ENCODE measurements at places on chromosomes 5 and 9.

DNA sequence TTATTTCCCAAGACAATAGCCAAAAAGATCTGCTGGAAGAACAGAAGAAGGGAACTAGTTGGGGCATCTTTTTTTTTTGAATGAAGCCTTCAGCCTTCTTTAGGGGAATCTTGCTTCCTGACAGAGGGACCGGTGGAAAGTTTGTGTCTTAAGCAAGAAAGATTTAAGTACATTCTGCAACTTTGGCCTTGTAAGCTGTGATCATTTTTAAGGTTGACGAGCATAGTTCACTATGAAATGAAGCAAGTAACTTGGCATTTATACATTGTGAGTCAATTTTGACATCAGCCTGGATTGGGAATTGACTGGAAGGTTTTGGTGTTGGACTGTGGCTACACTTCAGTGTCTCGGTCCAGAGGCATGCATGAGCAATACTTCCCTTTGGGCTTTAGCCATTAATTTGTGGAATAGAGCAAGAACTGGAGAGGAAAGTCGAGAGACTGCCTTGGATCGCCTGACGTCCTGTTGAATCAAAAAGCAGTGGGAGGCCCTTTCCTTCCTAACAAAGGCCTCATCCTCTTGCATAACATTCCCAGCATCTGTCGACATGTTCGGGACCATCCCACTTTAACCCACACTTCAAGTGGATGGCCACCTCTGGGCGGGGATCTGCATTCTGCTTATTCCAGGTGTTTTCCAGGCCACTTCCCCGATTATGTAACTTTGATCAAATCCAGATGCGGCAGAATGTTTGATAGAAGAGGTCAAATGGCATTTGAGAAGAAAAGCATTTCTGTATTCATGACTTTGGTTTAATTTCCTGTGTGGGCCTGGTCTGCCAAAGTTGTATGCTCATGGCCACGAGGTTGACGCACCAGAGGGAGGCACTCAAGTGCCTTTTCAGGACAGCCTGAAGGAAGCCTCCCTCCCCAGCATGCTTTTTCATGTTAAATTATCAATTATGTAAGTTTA, 12.5 kb downstream of the ABL1 start:
- no peak for DNase-seq

GRCh38 chr9:93962017-93962416, 6.9 kb upstream of the BARX1 start:
- no peak for DNase-seq

DNA sequence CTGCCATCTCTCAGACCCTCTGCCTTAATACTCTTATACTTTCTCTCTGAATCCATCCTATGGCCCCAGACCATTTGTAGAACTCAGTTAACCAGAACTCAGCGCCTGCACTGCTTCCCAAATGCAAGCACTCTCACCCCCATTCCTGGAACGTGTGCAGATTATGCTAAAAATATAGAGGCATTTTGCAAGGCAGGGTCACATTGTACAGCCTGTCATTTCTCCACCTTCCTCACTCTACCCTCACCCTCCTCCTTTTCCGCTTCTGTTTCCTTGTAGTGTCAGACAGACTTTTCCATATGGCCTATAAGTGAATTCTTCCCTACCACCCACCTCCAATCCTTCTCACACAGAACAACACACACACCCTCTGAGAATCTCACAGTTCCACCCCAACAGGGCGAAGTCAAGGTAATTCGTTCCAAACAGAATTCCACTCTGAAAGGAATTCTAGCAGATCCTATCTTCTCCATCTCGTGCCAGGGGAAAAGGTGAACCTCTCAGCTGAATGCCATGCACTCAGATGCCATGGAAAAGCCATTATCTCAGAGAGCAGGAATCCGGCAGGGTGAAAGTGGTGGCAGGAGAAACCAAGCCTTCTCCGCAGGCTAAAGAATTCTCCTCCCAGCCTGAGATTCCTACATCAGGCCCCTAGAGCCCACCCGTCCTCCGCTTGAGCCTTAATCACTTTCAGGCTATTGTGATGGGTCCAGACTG, 25.3 kb downstream of the GGTA1 start:
- DNase-seq, result no peak

DNA sequence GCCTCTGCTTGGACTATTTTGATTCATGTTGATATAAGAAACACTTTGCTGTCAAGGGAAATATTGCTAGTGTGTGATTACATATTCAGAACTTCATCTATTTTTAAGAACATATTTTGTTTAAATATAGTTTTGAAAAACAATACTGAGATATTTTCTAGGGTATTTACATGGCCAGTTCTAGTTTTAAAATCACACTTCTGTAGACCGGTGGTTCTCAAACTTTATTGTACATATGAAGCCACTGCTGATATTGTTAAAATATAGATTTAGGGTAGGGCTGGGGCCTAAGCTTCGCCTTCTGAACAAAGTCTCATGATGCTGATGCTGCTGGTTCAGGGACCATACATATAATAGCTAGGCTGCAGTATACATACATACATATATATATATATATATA, 1000.0 kb downstream of the PTPRD start:
- no peak for DNase-seq

DNA sequence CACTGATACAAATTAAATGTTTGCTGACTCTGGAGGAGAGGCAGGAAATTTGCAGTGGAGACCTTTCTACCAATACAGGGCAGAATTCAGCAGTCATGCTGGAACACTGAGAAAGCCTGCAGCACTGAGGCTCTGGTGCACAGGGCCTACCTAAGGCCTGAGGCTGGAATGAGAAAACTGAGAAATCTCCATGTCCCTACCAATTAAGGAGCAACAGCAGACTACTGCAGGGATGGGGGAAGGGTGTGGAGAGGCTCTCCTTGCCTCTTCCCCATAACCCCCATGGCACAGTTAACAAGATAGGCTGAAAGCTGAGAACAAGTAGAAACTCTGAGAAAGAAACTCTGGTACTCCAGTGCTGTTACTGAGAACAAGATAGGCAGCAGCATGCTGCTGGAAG, 10.5 kb downstream of the FBXO4 start:
- no peak for DNase-seq

GRCh38 chr9:19379283-19379682, 753 bp downstream of the RPS6 start:
- no peak for DNase-seq

DNA sequence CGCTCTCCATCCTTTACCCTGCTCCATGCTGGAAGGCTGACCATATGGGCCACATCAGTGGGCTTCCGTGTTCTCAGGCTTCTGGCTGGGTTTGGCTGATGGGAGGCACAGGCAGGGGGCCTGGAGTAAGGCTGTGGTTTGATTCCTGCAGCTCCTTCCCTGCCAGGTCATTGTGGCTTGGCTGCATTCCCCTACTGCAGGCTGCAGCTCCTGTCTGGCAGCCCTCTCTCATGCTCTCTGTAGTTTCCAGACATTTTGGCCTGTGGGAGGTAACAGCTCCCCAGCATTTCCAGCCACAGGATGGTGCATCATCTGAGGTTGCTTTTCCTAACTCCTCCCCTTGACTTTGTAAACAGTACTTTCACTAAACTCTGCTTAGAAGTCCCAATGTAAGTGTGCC, 102.0 kb upstream of the PTPN3 start:
- no peak for DNase-seq

GRCh38 chr5:151677776-151678545, 8.8 kb downstream of the SPARC start:
- DNase-seq, result no peak

DNA sequence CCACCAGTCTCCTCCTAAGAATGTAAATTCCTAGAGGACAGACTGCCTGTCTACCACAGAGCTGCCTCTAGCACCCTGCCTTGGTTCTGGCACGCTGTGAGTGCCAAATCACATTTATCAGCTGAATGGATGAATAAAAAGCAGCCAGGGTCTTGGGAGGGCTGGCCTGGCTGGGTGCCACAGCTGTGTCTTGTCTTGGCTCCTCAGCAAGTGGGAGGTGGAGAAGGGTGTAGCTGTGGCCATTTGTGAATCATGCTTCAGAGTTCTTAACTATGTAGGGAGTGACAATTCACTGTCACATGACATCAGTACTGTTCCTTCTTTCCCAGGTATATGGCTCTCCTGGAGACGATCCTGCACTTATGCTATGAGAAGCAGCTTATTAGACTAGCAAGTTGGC, 70.6 kb downstream of the DCP2 start:
- no peak for DNase-seq

- DNase-seq, result no peak
These were observed 89.7 kb downstream of the DAP start for GRCh38 chr5:10671041-10672008.

- peak; percentile 57 for DNase-seq
These were observed 29.8 kb upstream of the FABP6 start for GRCh38 chr5:160199410-160199911.

- DNase-seq, result no peak
These were observed 49.2 kb downstream of the PLEKHG4B start for GRCh38 chr5:141211-141610.

DNA sequence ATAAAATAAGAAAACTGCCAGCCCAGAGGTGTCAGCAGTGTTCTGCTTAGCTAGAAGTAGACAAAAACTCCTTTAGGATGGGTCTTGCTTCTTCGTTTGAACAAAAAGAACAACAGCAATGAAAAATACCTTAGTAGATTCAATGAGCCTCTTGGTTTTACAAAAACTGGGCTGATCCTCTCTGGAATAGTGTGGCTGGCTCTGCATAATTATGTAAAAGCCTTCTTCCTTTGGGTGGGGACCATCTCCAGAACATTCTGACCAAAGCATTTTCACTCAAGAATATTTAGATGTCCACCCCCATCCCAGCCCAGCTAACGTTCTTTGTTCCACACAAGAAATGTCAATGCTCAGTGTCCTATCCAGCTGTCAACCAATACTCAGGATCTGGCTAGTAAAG, 63.2 kb downstream of the LRSAM1 start:
- DNase-seq, result no peak

DNA sequence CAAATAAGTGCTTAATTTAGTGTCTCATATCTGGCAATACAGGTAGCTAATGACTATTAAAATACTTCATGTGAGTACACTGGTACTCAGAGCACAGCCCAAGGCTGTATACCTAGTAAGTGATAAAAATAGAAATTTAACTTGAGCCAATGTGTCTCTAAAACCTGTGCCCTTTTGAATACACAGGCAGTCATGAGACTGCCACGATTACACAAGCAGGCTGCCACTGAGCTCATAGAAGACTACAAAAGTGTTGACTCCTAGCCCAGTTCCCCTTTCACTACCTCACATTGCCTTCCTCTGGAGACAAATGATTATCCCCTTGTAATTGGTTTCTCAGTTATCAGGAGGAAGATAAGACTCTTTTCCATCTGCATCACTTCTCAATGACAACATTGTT, 66.3 kb upstream of the PAPPA start:
- DNase-seq, result no peak

- no peak for DNase-seq
These were observed 101.6 kb upstream of the MAP1B start for GRCh38 chr5:72005671-72006070.

DNA sequence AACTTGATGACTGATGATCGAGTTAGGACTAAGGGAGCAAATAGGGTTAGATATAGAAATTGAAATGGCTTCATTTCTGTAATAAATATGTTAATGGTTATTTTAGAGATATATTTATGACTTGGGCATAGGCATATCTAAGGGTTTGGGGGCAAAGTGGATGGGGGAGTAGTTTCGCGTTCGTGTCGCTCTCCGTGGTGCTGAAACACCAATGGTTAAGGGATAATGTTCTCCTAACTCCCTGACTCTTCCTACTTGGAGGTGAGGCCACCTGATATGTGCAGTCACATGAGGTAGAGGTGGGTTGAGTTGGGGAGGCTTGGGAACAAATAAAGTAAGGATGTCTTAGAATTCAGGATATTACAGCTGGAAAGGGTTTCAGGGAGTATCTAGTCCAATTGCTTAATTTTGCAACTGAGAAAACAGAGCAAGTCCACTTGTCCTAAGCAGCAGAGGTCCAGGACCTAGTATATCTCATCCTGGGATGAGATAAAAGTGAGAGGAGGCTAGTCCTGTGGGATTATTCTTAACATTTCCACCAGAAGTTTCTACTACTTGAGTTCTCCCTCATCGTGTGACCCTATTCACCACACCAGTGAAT, 44.0 kb upstream of the MAP1B start:
- DNase-seq, result no peak

- DNase-seq, result no peak
These were observed 326.9 kb downstream of the SLIT3 start for GRCh38 chr5:168974082-168974481.

DNA sequence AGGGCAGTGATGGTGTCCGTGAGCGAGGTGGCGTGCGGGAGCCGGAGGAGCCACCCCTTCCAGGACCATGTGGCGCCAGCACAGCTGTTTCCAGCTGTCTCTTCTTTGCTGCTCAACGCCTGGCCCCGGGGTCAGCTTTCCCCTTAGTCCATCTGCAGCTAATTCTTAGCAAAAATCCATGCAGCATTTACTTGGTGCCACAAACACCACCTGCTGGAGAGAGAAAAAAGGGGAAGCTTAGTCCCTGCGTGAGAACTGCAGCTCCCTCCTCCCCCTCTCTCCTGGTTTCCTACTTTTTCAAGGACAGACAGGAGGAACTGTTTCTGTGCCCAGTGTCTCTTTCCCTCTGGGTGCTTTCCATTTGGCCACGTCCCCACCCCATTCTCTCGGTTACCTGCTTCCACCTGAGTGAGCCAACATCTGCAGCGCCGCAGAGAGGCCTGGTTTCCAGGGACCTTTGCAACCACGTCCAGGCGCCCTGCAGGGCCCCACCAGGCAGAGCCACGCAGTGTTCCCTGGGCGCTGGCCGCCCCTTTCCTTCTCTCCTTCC, 3.4 kb downstream of the SLC6A19 start:
- no peak for DNase-seq

- DNase-seq, result no peak
These were observed 49.4 kb upstream of the GRIN3A start for GRCh38 chr9:101787891-101788290.

DNA sequence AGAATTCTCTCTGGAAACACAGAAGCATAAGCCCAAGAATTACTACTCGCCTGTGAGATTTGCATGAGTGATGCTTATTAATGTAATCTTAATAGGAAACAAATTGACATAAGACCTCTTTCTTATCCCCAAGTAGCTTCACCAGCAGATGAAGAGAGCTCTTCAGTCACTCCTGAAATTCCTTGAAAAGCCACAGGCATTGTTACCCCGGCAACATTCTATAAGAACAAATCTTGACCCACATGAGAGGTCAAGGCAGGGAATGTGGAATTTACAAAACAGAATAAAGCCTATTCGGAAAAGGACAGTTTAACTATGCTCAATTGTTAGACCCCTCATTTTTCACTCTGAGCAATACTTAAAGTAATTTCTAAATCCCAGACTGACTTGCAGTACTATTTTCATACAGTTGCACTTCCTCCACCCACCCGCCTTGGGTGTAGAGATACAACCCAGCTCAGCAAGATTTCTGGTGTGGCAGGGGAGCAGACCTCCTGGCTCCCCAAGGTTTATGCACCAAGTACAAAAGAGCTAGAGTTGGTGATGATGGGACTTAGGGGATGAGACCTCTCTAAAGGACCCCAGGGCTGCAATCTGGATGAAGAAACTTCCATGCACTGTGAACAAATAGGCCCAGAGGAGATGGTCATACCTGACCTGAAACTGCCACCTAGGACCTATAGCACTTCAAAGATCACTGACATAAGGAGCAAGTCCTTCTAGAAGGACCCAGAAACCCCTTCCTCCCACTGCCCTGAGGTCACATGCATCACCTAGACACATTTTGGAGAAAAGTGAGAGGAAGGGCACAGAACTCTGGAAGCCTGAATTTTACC, 242.1 kb downstream of the ZNF608 start:
- DNase-seq, result no peak
